Activated CD4-positive, alpha-beta memory T cell treated with anti-CD3 and anti-CD28 coated beads, Interleukin-2, amount 10 ng/mL, durations not matched to agents 7 days and 5 days (primary cell): ENCODE measurements at places on chromosomes 2 and 18.
A peak's percentile ranks its signal among the peaks of the same experiment; 100 is the strongest.

DNA sequence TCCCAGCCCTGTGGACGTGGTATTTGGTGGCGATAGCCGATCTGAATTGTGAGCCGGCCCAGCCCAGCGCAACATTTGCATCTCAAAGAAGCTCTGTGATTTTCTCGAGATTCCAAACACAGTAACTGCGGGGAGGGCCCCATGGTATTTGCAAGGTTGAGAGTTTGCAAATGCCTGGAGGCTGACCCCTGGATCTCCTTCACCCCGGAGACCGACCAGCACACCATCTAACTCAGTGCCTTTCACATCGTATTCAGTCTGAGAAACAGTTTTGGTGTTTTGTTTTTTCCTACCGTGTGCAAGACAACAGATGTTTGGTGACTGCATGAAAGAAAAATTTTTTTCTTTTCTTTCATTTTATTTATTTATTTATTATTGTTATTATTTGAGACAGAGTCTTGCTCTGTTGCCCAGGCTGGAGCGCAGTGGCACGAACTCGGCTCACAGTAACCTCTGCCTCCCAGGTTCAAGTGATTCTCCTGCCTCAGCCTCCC, 40.3 kb downstream of the MYCN start:
- DNase-seq: no peak
- H3K4me3 ChIP-seq: no peak overlapping the region
- H3K36me3 ChIP-seq: no peaks in the 10 kb centered on the region
- no peaks in the 10 kb centered on the region for H3K4me1 ChIP-seq
- no peak overlapping the region for H3K27ac ChIP-seq
- H3K27me3 ChIP-seq: no peaks in the 10 kb centered on the region

- peaks cover 4% of the 10 kb centered on the region for H3K27me3 ChIP-seq
- DNase-seq: no peak
- H3K36me3 ChIP-seq: no peaks in the 10 kb centered on the region
- no peak overlapping the region for H3K27ac ChIP-seq
Observed at GRCh38 chr2:12320991-12321641, 395.6 kb upstream of the TRIB2 start.

GRCh38 chr18:62925031-62925688, 209.8 kb downstream of the PHLPP1 start:
- H3K4me1 ChIP-seq: no peaks in the 10 kb centered on the region
- no peak overlapping the region for H3K27ac ChIP-seq
- no peak for DNase-seq
- no peak overlapping the region for H3K4me3 ChIP-seq
- no peaks in the 10 kb centered on the region for H3K27me3 ChIP-seq

DNA sequence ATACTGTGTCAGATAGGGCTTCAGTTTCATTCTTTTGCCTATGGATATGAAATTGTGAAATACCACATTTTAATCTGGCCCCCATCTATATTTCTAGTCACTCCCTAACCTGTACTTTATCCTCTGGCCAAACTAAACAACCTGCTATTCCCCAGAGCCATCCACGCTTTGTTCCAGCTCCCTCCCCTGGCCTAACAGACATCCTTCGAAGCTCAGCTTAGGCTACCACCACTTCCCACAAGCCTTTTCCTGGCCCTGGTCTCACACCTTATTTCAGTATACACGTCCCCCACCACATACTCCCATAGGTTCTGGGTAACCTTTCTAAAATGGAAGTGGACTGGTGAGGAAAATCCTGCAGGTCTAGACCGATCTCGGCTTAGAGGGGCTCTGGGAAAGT, 55.4 kb downstream of the MAP4K3 start:
- H3K4me3 ChIP-seq: no peak overlapping the region
- peaks cover 3% of the 10 kb centered on the region for H3K36me3 ChIP-seq
- H3K27ac ChIP-seq: no peak overlapping the region
- DNase-seq: no peak
- H3K4me1 ChIP-seq: peaks cover 9% of the 10 kb centered on the region

GRCh38 chr2:133819906-133820305, 251.6 kb upstream of the NCKAP5 start:
- peaks cover 4% of the 10 kb centered on the region for H3K27me3 ChIP-seq
- no peaks in the 10 kb centered on the region for H3K4me1 ChIP-seq
- no peak overlapping the region for H3K4me3 ChIP-seq

DNA sequence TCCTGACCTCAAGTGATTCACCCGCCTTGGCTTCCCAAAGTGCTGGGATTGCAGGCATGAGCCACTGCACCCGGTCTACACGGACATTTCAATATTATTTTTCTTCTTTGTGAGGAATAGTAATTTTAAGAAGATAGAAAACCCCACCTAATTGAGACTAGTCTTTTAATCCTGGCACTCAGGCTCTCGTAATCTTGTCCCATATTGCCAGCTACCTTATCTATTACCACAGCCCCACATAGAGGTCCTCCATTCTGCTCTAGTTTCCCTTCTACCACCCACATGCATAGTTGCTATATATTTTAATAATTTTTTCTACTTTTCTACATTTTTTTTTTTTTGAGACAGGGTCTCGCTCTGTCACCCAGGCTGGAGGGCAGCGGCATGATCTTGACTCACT, 9.5 kb upstream of the USP14 start:
- no peak overlapping the region for H3K27ac ChIP-seq
- no peaks in the 10 kb centered on the region for H3K4me1 ChIP-seq
- H3K36me3 ChIP-seq: no peaks in the 10 kb centered on the region
- no peak for DNase-seq

DNA sequence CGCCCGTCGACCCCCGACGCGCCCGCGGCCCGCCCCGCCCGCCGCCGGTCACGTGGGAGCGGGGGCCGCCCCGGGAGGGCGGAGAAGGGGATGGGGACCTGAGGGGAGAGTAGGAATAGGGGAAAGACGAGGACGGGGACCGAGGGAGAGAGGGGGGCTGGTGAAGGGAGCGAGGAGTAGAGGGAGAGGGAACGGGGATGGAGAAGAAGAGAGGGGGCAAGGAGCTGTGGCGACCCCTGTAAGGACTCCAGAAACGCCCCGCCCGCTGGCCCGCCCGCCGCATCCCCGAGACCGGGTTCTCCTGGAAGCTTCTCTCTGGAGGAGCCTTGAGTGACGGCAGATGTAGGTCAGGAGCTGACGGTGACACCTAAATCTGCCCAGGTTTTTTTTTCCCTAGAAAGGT, 615 bp downstream of the ADNP2 start:
- peak overlapping the region; percentile 68 for H3K27ac ChIP-seq
- H3K4me3 ChIP-seq: peak overlapping the region; percentile 80
- peaks cover 34% of the 10 kb centered on the region for H3K4me1 ChIP-seq
- H3K36me3 ChIP-seq: peaks cover 18% of the 10 kb centered on the region
- H3K27me3 ChIP-seq: no peaks in the 10 kb centered on the region

GRCh38 chr2:31341351-31341750, 73.2 kb downstream of the XDH start:
- no peaks in the 10 kb centered on the region for H3K4me1 ChIP-seq
- no peak for DNase-seq
- no peaks in the 10 kb centered on the region for H3K36me3 ChIP-seq
- H3K4me3 ChIP-seq: no peak overlapping the region

DNA sequence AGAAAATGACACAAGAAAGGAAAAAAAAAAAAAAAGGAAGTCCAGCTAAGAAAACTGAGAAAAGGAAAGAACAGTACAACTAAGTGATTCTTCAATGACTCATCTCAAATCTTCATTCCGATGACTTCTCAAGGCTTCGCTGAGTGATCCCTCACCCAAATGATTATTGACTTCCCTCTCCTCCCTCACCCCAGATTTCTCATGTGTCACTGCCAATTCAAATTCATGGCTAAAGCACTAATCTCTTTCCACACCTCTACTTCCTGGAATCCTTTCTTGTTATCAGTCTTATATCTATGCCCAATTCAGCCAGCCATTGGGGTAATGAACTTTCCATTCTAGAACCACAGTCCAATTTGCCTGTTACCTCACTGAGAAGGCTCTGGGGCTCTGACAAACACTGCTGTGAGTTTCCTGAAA, 7.2 kb upstream of the ABCB11 start:
- H3K4me1 ChIP-seq: peaks cover 12% of the 10 kb centered on the region
- no peak overlapping the region for H3K27ac ChIP-seq
- no peaks in the 10 kb centered on the region for H3K27me3 ChIP-seq
- DNase-seq: no peak

GRCh38 chr2:221262651-221263050, 309.5 kb downstream of the EPHA4 start:
- H3K36me3 ChIP-seq: no peaks in the 10 kb centered on the region
- peaks cover 3% of the 10 kb centered on the region for H3K27me3 ChIP-seq
- H3K4me1 ChIP-seq: no peaks in the 10 kb centered on the region
- H3K27ac ChIP-seq: no peak overlapping the region
- no peak for DNase-seq

DNA sequence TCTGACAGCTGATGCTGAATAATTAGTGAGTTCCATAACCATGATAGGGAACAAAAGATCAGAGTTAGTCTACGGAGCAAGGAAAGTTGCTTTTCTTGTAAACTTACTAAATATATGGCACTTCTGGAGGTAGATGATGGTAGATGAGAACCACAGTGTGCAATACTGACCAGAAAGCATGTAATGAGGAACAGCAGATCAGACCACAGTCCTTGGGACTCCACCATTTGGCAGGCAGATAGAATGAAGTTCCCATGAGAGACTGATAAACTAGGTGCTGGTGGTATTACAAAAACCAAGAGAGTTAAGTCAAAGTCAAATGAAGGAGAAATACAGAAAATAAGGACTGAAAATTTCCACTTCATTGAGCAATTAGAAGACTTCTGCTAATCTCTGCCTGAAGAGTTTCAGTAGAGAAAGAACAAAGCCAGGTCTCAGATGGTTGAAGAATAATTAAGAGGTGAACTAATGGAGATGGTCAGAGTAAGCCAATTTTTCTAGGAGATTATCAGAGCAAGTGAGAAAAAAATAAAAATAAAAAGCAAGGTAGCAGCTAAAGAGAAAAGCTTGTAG, 10.4 kb downstream of the CERKL start:
- no peaks in the 10 kb centered on the region for H3K4me1 ChIP-seq
- no peak overlapping the region for H3K27ac ChIP-seq
- H3K27me3 ChIP-seq: peaks cover 41% of the 10 kb centered on the region
- no peak for DNase-seq
- H3K36me3 ChIP-seq: no peaks in the 10 kb centered on the region

DNA sequence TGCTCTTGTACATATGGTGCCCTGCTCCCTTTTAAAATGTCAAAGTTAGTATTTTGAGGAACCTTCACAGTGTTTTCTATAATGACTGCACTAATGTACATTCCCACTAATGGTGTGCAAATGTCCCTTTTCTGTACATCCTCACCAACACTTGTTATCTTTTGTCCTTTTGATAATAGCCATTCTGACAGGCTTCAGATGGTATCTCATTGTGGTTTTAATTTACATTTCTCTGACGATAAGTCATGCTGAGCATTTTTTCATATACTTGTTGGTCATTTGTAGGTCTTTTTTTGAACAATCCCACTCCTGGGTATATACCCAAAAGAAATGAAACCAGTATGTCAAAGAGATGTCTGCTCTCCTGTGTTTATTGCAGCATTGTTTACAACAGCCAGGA, 268.3 kb downstream of the FBXO15 start:
- H3K4me3 ChIP-seq: no peak overlapping the region
- H3K4me1 ChIP-seq: no peaks in the 10 kb centered on the region
- H3K36me3 ChIP-seq: no peaks in the 10 kb centered on the region
- no peak overlapping the region for H3K27ac ChIP-seq
- H3K27me3 ChIP-seq: no peaks in the 10 kb centered on the region

GRCh38 chr2:5195636-5196035, 496.5 kb upstream of the SOX11 start:
- no peak overlapping the region for H3K27ac ChIP-seq
- no peak overlapping the region for H3K4me3 ChIP-seq
- DNase-seq: no peak
- H3K36me3 ChIP-seq: no peaks in the 10 kb centered on the region
- H3K27me3 ChIP-seq: no peaks in the 10 kb centered on the region
- no peaks in the 10 kb centered on the region for H3K4me1 ChIP-seq

DNA sequence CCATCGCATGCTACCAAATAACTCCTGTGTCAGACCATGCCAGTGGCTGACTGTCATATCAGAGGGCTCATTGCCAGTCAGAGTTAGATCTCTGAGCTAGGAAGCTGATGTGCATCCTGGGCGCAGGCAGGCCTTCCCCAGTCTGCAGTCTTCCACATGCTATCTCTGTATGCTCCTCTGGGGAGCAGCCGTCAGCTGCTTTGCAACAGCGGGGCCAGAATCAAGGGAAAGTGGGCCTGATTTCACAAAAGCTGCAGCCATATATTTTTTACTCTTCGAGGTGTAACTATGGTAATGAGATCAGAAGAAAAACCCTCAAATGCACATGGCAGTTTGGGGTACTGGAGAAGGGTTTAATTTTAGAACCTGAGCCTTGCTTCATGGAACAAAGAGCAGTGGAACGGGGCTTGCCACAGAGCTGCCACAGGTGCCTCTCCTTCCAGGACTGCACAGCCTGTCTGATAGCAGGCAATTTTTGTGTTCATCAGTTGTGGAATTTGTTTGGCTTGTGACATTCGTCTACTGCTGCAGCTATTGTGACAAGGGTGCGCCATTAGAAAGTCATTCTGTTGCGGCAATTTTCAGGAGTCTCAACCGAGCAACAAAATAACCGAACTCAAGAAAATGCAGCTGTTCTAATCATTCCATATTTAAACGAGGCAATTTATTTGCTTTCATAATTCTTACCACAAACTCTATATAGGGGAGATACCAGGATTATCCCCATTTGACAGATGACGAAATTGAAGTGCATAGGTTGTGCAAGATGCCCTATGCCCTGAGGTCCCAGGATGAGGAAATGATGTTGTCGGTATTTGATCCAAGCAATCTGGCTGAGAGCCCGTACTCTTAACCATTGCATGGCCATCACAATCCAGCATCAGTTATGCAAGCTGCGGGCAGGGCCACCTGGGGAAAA, 109.6 kb upstream of the CYRIA start:
- no peaks in the 10 kb centered on the region for H3K36me3 ChIP-seq
- no peaks in the 10 kb centered on the region for H3K4me1 ChIP-seq
- H3K27me3 ChIP-seq: no peaks in the 10 kb centered on the region
- H3K27ac ChIP-seq: no peak overlapping the region

- H3K27me3 ChIP-seq: no peaks in the 10 kb centered on the region
- no peak for DNase-seq
- peaks cover 16% of the 10 kb centered on the region for H3K4me1 ChIP-seq
- H3K36me3 ChIP-seq: peaks cover 18% of the 10 kb centered on the region
- no peak overlapping the region for H3K4me3 ChIP-seq
Observed at GRCh38 chr2:97751752-97752151, 38.4 kb downstream of the ZAP70 start.

GRCh38 chr2:46518861-46519260, 39.5 kb downstream of the TMEM247 start:
- H3K27ac ChIP-seq: no peak overlapping the region
- peaks cover 13% of the 10 kb centered on the region for H3K36me3 ChIP-seq
- no peak for DNase-seq
- H3K27me3 ChIP-seq: no peaks in the 10 kb centered on the region

DNA sequence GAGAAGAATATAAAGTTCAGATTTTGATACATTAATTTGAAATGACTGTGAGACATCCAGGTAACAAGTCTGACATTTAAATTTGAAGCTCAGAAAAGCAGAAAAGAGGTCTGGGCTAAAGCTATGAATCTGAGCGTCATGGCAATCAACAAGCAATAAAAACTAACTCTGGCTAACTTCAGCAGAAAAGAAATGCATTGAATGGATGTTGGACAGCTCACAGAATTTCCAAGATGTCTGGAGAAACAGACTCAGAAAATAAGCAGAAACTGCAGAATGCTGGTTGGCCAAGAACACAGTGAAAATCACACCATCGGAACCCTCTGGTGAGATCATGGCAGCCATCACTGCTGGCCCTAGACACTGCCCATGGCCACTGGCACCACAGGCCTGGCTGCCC, 366.6 kb downstream of the METTL4 start:
- H3K27me3 ChIP-seq: no peaks in the 10 kb centered on the region
- no peak overlapping the region for H3K27ac ChIP-seq
- no peaks in the 10 kb centered on the region for H3K36me3 ChIP-seq
- DNase-seq: no peak
- no peak overlapping the region for H3K4me3 ChIP-seq
- no peaks in the 10 kb centered on the region for H3K4me1 ChIP-seq
